ENCODE measurements at places on chromosomes 3 and 15. TPM values are rescaled to one million over a fixed set of nuclear protein-coding genes. Genes with fewer than 3 reads are reported as not detected.

DNA sequence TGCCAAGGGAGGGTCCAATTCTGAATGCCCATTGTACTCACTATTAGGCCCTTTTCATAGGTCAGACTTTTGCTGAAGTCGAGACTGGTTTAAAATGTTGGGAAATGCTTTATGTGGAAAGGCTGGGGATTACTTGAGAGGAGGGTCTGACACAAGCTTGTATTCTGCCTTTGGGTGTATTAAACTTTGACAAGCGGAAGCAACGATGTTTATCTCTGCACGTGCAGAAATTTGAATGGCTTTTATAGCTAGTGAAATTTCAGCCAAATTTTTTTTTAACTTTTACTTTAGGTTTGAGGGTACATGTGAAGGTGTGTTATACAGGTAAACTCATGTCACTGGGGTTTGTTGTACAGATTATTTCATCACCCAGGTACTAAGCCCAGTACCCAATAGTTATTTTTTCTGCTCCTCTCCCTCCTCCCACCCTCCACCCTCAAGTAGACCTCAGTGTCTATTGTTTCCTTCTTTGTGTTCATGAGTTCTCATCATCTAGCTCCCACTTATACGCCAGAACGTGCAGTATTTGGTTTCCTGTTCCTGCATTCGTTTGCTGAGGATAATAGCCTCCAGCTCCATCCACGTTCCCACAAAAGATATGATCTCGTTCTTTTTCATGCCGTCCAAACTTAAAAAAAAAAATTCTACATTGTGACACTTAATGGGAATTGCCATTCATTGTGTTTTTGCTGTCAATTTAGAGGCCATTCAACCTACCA is 223.0 kb upstream of the BHLHE40 start:
- no peak for DNase-seq

GPX1 gene
- 360 TPM for total RNA-seq

GRCh38 chr3:53287131-53287629 is 31.4 kb upstream of the TKT start:
- DNase-seq: no peak

DNA sequence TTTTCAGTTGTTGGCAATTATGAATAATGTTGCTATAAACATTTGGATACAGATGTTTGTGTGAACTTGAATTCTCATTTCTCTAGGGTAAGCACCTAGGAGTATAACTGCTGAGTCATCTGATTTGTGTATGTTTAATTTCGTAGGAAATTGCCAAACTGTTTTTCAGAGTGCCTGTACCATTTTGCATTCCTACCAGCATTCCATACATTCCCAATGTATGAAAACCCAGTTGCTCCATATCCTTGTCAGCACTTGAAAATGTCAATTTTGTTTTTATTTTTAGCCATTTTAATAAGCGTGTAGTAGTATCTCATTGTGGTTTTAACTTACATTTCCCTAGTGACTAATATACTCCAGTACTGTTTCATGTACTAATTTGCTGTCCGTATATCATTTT is 98.5 kb upstream of the TSC22D2 start:
- no peak for DNase-seq

DNA sequence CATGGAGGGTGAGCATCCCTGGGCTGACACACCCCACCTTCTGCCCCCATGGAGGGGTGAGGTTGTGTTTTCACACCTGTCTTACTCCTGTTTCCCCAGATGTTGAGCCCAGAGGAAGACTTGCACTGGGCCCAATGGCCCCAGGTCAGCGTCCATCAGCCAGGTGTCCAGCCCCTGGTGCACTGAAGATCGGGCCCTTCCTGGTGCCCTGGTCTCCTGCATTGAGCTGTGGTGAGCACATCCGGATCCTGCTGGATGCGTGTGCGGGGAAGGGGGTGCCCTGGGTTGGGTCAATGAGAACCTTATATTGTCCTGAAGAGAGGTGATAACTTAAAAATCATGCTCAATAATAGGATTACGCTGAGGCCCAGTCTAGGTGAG is 227.3 kb downstream of the SNRPN start:
- no peak for DNase-seq

DPPA2 gene
- total RNA-seq: not detected

DNA sequence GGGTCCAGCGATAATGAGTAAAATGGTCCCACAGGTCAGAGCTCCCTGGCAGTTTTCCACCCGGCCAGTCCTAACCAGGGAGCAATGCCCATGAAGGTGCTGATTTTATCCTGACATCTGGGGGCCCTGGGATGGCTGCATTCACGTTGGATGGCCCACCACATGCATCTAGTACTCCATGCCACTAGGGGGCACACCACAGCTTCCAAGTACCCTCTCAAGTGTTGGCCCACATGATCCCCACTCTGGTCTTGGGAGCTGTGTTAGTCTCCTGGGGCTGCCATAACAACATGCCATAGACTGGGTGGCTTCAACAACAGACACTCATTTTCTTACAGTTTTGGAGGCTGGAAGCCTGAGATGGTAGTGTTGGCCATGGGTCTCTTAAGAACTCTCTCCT is 225.5 kb downstream of the SLCO3A1 start:
- DNase-seq: no peak

Data from cardiac muscle cell (in vitro differentiated cells and primary cell).